ENCODE measurements at places on chromosomes 4 and X.

DNA sequence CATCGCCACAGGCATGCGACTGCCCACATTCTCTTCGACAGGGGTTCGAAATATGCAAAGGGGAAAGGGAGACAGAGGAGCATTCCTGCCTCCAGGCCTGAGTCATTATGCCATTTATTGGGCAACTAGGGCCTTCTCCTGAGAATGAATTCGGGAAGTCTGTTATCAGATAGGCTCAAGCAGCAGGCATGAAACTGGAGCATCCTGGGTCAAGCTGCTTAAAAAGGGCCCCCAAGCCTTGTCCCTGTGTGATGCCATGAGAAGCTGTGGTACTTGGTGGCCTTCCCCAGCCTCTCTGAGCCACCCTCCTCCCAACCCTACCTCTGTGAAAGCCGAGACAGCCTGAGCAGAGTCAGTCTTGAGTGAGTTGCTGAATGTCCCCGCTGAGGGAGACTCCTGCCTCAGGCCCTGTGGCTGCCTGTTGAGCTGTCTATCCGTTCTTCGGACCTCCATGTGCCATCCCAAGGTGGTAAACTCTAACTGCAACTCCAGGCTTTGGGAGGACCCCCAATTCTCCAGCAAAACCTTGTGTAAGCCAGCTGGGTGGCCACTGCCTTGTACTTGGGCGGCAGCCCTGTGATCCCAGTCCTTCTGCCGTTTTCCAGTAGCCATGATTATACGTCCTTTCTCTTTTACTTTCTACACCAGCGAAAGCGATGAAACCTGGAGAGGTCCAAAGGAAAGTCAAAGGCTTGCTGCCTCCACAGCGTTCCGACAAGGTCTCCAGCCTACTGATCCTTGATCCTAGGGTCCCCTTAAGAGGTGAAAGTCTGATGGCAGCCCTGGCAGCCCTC is 37.7 kb downstream of the NBDY start:
- DNase-seq: no peak

- no peak for DNase-seq
These were observed 33.3 kb downstream of the MEPE start for GRCh38 chr4:87865960-87866598.

DNA sequence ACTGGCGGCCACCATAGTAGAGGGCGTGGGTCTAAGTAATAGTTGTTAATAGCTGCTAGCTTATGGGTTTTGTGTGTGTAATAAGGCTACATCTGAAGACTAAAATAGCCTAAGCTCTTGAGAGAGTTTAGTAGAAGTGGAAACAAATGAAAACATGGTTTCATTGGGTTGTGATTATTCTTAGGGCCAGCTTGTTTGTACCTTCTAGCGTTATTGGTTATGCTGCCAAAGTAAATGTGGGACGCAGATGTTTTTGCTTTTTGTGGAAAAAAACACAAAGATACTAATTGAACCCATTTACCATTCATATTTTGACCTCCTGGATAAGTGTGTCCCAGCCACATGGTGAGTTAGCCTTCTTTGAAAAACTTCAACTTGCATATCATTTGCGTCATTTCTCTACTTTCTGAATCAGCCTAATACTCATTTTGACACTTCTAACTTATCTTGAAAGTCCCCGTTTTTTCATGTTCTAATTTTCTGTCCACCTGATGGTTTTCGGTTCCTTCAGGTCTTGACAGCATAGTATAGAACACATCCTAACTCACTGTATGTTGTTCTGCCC is 305.3 kb downstream of the FRMPD4 start:
- DNase-seq: no peak

DNA sequence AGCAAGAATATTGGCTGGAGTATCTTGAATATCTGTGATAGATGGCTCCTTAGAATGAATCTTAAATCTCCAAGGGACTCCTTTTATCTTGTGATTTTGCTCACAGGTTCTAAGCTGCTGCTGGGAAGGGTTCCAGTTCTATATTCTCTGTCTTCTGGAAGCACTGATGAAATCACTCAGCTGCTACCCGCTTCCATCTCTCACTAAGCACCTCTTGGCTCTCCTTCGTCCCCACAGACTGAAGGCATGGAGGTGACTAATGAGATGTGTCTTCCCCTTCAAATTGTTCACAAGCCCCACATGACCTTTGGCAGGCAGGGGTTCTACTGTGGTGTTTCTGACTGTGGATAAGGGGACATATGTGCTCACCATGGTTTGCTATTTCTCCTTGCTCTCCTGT is 75.9 kb downstream of the C4orf51 start:
- no peak for DNase-seq

GRCh38 chrX:139844884-139845283 is 88.0 kb downstream of the ATP11C start:
- DNase-seq: no peak

DNA sequence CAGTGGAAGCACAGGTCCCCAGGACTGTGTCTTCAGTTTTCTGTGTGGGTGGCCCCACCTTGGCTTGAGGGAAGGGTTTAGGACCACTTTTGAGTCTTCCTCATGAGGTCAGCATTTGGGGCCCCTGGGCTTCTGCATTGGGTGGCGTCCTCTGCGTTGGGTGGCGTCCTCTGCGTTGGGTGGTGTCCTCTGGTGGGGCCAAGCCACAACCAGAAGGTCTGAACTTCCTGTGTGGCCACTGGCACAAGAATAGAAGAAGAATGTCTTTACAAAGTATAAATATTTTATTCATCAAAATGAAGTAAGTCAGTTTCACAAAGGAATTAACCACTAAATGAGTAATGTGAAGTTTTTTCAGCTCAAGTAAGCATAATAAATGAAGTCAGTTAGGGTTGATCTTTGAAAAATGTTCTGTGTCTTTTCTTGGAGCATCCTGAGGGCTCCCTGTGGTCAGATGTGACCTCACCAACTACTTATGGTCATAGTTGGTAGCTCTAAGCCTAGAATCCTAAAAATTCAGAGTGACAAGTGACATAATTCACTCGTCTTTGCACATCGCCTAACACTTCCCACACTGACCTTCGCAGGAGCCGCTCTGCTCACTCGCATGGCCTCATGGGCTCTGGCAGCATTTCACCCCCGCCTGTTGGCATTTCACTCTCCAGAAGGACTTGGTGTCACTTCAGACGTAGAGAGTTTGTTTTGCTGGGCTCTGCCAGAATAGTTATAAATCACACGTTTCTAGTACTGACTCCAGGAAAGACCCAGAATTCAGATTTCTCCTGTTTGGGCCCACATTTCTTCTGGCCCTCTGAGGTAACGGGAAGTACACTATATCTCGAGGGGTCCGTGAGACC is 39.0 kb upstream of the HGFAC start:
- no peak for DNase-seq

DNA sequence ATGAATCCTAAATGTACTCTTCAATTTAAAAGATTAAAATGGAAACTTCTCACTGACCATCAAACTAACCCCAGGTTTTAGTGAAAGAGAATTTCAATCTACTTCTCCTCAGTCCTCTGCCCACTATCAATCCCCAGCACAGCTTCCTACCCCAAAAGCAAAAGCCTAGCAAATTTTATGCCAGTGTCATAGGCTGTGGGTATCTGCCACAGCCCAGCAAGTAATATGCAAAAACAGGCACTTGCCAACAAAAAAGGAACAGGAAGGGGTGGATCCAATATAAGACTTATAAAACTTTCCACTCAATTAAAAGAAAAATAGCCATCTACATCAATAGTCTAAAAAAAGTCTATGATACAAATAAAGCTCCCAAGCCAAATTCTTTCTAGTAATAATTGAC is 22.3 kb downstream of the CAMK2D start:
- DNase-seq: no peak

- DNase-seq: no peak
These were observed 918.4 kb downstream of the ADGRL3 start for GRCh38 chr4:62118558-62118957.

DNA sequence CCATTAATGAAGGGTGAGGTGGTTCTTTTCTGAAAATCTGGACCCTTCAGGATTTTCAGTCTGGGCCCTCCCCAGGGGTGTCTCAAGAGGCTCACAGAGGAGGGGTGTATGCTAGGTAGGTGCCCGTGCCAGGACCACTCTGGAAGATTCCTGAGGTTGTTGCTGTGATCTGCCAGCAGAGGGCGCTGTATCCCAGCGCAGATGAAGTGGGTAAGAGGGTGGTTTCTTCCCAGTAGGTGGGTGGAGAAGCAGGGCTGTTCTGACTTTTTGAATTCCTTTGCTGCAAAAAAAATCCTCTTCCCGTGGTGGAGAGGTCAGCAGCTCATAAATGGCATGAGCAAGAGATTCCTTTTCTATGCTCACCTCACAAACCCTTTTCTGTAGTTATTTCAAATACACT is 51.1 kb downstream of the SCML1 start:
- DNase-seq: no peak

DNA sequence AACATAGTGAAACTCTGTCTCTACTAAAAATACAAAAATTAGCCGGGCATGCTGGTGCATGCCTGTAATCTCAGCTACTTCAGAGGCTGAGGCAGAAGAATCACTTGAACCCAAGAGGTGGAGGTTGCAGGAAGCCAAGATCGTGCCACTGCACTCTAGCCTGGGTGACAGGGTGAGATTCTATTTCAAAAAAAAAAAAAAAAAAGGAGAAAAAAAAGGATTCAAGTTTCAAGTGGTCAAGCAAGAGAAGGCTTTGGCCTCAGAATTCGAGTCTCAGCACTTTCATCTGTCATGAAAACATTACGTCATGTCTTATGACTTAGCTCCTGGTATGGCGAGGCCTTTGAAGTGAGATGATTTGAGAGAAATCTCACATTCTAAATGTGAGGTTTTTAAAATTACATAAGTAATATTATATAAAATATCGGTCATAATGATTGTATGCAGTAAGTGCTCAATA is 21.2 kb upstream of the DHRSX start:
- no peak for DNase-seq

GRCh38 chr4:77268108-77268507 is 111.1 kb downstream of the CCNG2 start:
- DNase-seq: no peak

- no peak for DNase-seq
These were observed 217.2 kb downstream of the SPRY1 start for GRCh38 chr4:123613586-123614344.

DNA sequence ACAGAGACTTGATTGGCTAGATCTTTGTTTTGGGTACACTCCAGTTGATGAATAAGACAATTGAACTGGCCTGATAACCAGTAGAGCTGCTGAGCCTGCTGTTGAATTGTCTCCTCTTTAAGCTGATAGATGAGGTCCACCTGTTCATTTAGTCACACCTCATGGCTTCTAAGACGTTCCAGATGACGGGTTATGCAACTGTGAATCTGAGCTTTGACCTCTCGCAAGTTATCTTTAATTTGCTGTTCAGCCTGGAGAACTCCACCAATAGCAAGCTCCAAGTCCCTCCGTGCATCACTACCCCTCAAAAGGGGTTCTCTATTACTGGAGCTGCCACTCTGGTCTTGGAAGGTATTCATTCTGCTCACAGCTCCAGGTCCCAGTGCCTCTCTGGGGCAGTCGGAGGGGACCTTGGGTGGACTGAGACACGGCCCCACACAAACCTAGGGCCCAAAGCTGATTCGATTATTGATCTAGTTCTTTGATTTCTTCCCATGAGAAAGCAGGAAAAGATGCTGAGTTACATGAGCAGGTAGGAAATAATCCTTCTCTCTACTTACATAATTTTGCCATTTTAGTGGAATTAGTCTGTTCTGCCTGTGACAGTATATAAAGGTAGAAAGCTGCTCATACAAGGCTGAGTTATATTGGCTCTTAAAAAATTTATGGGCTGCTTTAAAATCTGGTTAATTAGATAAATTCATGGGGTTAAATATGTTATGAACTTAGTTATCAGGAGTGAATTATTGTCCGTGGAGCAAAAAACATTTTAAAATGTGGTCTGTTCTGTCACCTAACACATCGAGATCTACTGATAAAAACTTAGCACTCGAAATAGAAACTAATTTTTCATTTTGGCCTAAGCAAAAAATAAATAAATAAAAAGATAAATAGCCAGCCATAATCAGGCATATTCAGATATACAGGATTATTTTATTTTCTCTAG is 6.8 kb downstream of the MMAA start:
- DNase-seq: no peak

- DNase-seq: no peak
These were observed 59.7 kb downstream of the SMAD1 start for GRCh38 chr4:145541346-145541745.

DNA sequence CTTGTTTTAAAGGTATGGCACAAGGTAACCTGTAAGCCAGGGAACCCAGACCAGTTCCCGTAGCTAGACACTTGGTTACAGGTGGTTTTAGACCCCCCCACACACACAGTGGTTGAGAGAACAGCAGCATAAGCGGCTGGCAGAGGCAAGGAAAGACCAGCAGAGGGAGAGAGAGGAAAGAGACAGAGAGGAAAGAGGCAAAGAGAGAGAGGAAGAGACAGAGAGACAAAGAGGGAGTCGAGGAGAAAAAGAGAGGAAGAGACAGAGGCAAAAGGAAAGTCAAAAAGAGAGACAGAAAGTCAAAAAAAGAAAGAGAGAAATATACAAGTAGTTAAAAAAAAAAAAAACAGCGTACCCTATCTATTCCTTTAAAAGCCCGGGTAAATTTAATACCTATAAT is 19.5 kb upstream of the PCSK1N start:
- DNase-seq: no peak

- no peak for DNase-seq
These were observed 1.3 kb upstream of the MRFAP1L1 start for GRCh38 chr4:6710996-6711395.

DNA sequence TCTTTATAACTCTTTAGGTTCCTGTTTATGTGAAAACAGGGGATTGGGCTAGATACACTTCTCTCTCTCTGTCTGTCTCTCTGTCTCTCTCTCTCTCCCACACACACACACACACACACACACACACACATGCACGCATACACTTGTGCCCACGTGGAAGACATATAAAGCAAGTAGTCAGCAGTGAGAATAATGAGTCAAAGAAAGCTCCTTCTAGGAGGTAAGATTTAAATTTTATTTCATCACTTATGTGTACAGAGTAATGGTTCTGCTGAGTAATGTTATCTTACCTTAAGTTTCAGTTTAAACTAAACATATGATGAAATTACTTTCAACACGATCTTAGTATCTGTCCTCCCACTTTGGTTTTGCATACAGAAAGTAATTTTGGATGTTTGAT is 243.0 kb upstream of the TEX13A start:
- no peak for DNase-seq

- no peak for DNase-seq
These were observed 69.6 kb downstream of the TBCK start for GRCh38 chr4:106246441-106246840.

GRCh38 chrX:68723491-68724155 is 76.2 kb downstream of the STARD8 start:
- DNase-seq: no peak

- DNase-seq: no peak
These were observed 76.6 kb downstream of the ITIH6 start for GRCh38 chrX:54721424-54721823.

DNA sequence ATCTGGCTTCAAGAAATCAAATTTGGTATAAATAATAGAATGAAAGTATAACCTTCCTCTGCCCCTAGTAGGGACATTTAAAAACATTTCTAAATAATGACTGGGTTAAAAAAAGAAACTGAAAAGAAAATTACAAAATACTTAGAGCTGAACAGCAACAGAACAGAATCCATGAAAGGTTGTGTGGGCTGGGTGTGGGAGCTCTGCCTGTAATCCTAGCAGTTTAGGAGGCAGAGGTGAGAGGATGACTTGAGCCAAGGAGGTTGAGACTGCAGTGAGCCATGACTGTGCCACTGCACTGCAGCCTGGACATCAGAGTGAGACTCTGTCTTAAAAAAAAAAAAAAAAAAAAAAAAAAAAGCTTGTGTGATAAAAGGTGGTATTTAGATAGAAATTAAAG is 12.3 kb upstream of the ZFX start:
- DNase-seq: no peak

Data from activated CD4-positive, CD25-positive, alpha-beta regulatory T cell (primary cell).